Epithelial cell of esophagus (primary cell): ENCODE measurements at places on chromosomes 3 and 15.

DNA sequence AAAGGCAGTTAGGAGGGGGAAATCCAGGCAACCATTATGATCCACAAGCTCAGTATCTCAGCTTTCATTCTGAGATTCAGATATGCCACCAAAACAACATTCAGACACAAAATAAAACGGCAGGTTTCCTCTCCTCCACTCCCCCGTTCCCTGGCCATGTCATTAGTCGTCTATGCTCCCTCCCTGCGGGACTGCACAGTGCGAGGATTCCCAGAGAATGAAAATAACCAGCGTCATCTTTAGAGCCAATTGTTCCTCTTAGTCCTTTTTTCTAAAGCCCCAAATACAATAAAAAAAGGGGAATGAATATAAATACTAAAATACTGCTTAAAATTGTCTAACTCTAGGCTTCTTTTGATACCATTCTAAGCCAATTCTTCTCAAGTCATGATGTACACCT, 7.8 kb upstream of the SLCO3A1 start:
- DNase-seq: no peak

DNA sequence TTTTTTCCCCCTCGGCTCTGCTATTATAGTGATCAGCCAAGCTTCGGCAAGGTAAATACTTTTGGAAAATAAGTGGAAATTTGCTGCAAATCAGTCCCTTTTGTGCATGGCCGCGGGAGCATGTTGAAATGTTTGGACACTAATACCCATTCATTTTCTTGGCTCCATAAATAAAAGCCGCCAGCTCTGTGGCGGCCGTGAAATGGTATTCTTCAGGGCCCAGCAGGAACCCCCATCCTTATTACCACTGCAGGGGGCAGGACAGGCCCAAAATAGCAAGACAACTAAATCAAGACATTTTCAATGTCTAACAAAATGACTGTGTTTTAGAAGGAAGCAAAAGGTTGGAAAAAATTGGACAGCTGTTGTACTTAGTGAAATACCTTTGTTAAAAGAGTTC, 362.3 kb downstream of the NR2F2 start:
- DNase-seq: no peak

- no peak for DNase-seq
These were observed 19.5 kb downstream of the GPR15 start for GRCh38 chr3:98551236-98551635.

GRCh38 chr3:69200384-69201068, 78.1 kb upstream of the LMOD3 start:
- peak; percentile 98 for DNase-seq

- no peak for DNase-seq
These were observed 119.8 kb downstream of the AKAP13 start for GRCh38 chr15:85500060-85500708.

DNA sequence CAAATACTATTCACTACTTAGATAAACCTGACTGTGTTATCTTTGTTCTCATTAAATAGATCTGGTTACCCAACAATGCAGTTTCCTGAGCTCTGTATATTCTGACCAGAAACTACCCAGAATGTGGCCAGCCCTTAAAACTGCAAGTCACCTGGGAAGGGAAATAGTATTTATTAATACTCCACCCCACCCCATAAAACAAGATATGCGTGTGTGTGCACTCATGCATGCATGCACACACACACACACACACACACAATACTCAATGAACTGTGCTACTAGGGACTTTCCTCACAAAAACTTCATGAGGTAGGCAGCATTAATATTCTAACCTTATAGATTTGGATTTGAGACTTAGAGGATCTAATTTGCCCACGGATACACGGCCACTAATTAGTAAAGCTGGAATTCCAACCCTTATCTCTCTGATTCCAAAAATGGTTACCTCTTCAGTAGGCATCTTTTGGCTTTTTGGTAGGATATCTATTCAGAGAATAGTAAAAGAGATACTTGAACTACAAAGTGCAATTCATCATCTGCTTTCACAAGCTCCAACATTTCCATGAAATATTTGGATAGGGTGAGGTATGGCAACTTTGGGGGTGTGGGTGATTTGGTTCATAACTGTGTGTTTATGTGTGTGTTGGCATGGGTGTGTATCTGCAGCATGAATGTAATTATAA, 197.0 kb upstream of the CFAP20DC start:
- DNase-seq: no peak
